ENCODE measurements at places on chromosomes 11 and 22.

DNA sequence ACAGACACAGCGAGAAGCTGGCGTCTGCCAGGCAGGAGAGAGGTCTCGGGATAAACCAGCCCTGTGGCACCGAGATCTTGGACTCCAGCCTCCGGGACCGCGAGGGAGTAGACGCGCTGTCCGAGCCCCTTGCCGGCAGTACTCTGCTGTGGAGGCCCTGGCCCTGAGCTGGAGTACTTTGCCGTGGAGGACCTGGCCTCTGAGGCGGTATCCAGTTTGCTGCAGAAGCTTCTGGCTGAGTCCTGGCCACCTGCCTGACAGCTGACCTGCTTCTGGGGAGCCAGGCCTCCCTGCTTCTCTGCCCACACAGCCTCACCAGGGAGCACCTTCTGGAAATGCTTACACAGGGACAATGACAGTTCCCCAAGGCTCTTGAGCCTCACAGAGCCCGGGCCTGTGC, 31.6 kb upstream of the CARS1 start:
- DNase-seq: no peak

GRCh38 chr22:31602259-31602952, 59.6 kb downstream of the PISD start:
- DNase-seq: no peak

DNA sequence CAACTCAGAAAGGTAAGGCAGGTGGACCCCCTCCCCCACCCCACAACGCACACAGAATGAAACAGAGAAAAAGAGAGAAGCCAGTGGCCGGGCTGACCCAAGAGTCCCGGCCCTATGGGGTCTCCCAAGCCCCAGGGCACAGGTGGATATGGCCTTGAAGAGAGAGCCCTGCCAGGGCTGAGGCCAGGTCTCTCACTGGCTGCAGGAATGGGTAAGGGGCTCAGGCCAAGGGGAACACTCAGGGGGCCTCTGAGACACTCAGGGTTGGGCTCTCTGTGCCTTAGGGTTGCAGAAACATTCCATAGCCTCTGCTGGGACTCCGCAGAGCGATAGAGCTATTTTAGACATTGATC, 98.0 kb downstream of the PDE2A start:
- DNase-seq: no peak

DNA sequence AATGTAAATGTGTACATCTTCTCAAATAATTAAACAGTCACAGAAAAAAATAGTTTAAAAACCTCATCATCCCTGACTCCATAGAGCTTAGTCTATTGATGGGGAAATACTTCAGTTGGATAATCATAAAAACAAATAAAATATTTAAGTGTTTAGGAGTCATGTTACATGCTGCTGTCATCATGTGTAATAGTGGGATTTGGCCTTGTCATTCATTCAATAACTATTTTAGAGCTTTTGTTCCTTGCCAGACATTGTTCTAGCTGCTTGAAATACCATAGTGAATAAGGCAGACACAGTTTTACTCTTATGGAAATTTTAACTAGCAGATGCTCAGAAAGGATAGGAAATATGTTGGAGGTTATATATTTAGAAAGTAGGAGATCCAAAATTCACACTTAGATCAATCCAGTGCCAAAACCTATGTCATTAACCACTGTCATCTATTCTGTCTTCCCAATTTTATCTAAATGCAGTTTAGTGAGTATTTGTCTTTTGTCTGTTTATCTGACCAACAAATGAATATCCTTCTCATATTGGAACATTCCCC, 324.7 kb downstream of the CASP12 start:
- DNase-seq: no peak

GRCh38 chr11:130527636-130528297, 79.3 kb downstream of the ADAMTS15 start:
- no peak for DNase-seq

- no peak for DNase-seq
Observed at GRCh38 chr11:126951465-126951864, 49.1 kb downstream of the KIRREL3 start.

DNA sequence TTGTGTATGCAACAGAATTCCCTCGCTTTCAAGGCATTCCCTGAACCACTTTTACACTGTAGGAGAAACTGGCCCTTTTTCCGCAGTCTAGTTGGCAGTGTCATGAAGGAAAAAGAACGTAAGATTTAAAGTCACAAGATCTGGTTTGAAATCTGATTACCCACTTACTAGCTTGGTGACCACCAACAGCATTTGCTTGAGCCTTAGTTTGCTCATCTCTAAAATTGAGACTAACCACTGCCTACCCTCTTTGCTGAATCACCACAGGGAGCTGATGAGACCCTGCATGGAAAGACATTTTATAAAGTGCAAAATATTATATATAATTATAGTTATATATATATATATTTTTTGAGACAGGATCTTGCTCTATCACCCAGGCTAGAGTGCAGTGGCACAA, 39.4 kb downstream of the SYTL2 start:
- no peak for DNase-seq

- DNase-seq: no peak
Observed at GRCh38 chr11:66918741-66919140, 39.4 kb downstream of the PC start.

DNA sequence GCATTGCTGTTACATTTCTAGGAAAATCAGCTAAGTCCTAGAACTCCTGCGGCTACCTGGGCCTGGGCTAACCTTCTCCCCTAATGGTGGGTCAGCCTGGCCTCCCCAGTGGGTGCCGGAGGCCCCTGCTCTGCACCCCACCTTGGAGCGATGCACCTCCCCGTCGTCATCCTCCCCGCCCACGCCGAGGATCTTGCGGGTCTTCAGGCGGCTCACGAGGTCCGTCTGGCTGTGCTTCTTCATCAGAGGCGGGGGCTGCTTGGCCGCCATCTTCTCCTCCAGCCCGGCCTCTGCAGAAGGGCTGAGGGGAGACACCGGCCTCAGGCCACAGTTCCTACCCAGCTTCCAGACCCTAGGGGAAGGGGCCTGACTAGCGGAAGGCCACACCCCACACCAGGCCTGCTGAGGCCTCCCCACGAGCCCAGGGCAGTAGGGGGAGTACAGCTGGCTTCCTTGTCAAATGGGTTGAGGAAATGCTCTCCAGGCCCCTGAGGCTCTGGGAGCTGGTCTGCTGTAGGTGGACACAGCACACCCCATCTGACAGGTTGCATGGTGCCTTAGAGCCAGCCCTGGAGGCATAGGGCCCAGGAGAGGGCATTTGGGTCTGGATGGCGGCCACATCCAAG, 12.5 kb downstream of the TP53I11 start:
- no peak for DNase-seq

DNA sequence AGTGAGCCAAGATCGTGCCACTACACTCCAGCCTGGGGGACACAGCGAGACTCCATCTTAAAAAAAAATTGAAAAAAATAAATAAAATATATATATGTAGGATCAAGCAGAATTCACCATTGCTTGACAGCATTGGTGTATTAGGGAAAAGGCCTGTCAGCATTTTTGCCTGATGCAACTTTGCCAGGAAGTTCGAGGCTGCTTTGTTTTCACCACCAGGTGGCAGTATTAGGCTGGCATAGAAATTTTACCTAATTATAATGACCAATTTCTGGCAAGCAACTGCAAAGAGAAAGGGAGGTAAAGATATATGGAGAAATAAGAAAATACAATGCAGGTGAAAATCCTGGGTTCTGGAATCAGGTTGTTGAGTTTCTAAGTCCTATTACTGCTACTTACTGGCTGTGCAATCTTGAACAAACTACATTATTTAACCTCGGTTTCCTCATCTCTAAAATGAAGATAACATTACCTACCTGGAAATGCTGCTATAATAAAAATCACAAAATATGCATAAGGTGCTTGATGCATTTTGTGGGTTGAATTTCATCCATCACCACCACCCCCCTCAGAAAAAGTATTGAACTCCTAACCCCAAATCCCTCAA, 24.7 kb downstream of the LAYN start:
- peak; percentile 59 for DNase-seq

DNA sequence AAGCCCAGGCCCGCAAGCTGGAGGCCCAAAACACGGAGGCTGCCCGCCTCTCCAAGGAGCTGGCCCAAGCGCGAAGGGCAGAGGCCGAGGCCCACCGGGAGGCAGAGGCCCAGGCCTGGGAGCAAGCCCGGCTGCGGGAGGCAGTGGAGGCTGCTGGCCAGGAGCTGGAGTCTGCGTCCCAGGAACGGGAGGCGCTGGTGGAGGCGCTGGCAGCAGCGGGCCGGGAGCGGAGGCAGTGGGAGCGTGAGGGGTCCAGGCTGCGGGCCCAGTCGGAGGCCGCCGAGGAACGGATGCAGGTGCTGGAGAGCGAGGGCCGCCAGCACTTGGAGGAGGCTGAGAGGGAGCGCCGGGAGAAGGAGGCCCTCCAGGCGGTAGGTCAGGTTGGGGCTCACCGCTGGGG, 4.8 kb downstream of the CCDC88B start:
- DNase-seq: no peak

DNA sequence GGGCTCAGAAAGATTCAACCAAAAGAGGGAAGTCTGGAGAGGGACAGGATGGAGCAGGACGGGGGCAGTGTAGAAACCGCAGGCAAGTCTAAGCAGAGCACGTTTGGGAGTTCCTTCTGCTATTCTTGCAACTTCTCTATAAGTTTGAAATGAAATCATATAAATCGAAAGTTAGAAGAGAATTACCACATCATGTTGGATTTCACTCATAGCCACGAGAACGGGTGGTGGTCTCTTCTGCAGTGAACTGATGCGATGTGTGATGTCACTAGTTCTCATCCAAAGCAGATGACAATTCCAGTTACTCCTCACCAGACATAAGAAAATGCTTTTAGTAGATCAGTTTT, 36.0 kb downstream of the KCNQ1 start:
- DNase-seq: no peak

GRCh38 chr11:110691926-110692325, 20.3 kb downstream of the ARHGAP20 start:
- DNase-seq: no peak

DNA sequence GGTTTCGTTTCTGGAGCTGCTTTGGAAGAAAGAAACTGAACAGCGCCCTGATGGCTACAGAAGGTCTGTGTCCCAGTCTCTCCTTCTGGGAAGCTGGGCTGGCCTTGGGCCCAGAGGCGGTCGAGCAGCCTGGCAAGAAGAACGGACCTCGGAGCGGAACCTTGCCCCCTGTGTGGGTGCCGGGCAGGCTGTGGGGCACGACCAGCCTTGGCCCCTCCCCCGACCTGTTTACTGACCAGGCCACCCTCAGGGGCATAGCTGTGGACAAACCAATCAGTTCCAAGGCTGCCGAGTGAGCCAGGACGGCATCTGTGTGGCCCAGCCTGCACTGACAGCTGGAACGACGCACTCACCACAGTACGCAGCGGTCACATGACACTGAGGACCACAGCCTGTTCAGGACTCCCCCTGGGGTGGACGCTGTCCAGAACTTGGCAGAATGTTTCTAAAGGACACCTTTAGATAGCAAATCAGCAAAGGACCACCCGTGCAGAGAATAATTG, 7.2 kb downstream of the PIM3 start:
- no peak for DNase-seq

DNA sequence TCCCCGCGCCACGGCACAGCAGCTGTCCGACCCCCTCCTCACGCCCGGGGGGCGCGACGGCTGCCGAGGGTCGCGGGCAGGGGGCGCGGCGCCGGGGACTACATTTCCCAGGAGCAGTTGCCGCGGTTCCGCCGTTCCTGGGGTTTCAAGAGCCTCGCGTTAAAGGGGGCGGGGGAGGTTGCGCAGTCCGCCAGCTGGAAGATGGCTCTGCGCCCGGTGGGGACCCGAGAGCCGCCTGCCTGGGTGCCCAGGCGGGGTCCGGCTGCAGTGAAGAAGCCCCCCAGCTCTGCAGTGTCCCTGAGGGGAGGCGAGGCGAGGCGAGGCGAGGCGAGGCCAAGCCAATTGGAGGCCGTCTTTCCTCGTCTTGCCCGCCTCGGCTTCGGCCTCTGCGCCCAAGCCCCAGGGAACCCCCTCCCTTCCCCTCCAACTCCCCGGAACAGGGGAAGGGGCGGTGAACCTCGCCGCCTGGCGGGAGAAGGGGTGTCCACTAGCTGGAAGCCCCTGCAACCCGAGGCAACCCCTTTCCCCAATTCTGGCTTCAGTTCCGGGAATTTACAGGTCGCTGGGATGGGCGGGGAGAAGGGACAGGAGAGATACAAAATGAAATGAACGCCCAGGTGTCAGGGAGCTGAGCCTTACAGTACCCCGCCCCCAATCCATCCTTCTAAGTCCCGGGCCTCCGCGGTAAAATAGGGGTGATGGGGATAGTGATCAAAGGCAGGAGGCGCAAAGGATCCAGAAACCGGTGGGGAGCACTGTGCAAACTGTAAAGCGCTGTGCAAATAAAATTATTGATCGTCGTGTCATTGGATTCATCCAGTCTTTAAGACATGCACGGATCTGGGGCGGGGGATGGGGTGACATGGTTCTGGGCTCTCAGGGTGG, 5.2 kb upstream of the GCAT start:
- DNase-seq: no peak

DNA sequence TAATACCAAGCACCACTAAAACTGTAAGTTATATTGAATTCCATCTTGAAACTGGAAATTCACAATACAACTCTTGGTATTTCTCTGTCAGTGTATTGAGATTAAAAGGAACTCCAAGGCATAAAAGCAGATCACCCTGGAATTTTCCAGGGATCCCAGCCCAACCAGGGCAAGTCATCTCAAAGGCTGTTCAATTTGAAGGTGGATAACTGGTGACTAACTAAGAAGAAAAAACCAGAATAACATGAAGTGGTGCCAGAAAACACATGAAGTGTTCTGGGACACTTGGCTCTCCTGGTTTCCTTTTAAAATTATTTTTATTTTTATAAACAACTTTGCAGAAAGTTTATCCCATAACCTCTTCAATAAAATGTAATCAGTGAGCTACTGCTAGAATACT, 7.8 kb upstream of the BMAL1 start:
- DNase-seq: no peak

DNA sequence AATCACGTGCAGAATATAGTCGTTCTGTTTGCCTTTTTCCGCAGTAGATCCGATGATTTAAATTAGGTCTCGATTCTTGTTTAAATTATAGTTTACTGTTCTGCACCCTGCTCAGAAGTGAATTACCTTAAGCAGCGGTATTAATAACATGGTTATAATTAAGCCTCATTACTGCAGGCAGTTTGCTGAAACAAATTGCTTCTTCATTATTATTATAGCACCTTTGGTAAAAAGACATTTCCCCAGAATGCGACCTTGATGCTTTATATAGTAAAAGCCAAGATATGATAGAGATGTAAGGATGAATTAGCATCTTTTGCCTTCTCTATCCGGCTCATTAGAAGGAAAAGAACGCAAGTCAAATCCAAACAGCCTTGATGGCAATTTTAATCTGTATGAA, 625.2 kb upstream of the CADM1 start:
- DNase-seq: no peak

GRCh38 chr22:17586831-17587440, 23.6 kb downstream of the SLC25A18 start:
- no peak for DNase-seq

- DNase-seq: no peak
Observed at GRCh38 chr22:25159028-25159427, 40.6 kb upstream of the CRYBB3 start.

- no peak for DNase-seq
Observed at GRCh38 chr11:29773656-29774264, 243.1 kb downstream of the KCNA4 start.

DNA sequence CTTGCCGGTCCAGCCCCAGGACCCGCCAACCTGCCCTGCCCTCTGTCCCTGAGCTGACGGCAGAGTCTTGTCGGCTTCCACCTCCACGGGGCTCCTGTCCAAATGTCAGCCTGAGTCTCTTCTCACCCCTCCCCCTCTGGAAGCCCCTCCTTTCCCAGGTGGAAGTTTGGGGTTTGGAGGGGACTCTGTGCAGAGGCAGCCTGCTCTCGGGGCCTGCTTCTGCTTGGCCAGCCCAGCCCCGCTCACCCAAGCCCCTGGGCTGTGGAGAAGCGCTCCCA, 31.0 kb downstream of the CTTN start:
- no peak for DNase-seq
